ENCODE measurements at places on chromosomes 6 and 20.

GRCh38 chr6:40336296-40336695 is 250.9 kb downstream of the LRFN2 start:
- no peak for DNase-seq

DNA sequence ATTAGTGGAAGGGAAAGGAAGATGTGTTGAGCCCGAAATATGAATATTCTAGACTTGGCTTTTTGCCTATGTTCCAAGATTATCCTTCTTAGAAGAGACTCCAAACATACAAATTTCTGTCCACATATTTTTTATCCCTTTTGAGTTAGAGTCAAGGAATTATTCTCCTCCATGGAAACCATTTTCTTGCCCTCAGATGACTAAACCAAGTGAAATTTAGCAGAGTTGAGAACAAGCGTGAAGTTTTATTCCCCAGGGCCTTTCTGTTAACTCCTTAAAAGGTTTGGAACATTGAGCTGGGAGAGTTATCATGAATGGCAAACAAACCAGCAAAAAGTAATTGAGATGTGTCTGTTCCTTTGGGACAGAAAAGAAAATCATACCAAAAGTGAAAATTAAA is 286.1 kb upstream of the PLCB4 start:
- no peak for DNase-seq

DNA sequence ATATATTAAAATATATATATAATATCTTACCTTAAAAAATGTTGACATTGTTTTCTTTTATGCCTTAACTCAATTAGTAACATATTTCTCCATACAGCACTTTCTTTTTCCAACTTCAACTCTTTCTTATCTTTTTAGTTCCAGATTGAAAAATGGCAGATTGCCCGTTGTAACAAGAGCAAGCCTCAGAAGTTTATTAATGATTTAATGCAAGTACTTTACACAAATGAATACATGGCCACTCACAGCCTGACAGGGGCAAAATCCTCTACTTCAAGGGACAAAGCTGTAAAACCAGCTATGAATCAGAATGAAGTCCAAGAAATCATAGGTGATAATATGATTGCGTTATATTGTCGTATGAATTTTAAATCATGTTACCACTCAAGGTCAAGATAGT is 29.4 kb upstream of the KIAA1586 start:
- DNase-seq: no peak

- DNase-seq: no peak
Measured at GRCh38 chr6:150767571-150768018, 97.9 kb upstream of the MTHFD1L start.

- DNase-seq: no peak
Measured at GRCh38 chr20:61621035-61621730, 369.1 kb downstream of the CDH4 start.

GRCh38 chr6:169907419-169908115 is 156.1 kb downstream of the ERMARD start:
- DNase-seq: no peak

- no peak for DNase-seq
Measured at GRCh38 chr20:50110141-50111047, 2.6 kb downstream of the UBE2V1 start.

GRCh38 chr6:34926655-34927054 is 37.6 kb downstream of the ANKS1A start:
- no peak for DNase-seq

DNA sequence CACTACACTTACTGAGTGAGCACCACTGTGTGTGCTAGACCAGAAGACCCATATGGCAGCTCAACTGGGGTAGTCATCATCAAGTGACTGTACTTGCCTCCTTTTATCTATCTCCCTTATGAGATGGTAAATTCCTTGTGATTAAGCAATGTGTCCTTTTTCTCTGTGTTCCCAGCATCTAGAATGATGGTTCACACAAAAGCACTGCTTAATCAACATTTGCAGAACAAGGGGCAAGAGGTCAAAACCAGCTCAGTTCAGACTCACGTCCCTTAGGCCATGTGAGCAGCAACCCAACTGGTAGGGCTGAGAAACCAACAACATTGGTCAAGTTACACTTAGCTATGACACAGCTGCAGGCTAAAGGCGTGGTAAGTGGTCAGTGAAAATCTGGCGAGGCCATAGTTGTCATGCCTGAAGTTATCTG is 10.0 kb downstream of the TRAM2 start:
- no peak for DNase-seq

DNA sequence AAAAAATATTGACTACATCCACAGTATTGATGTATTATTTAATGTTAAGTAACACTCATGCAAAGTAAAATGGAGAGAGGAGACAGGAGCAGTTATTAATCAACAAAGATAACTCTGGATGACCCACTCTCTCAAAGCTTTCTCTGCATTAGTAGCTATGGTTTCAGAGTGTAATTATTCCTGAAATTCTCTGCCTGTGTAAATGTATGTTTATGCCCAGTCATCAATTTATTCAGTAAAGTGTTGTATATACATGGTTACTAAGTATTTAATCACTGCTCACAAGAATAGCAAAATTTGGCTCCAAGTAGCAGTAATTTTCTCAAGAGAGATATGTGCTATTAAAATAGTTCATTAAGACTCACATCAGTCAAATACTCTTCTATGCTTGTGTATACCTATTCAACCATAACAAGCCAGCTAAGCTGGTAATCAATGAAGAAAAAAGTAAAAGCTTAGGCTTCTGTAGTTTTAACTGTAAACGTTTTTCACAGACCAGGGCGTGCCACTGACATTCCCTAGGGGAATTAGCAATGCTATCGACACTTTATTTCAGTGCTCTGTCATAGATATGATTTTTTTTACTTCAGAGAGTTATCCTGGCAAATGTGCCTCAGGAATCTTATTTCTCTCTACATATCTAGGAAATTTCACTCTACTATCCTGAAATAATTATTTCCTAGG is 54.0 kb upstream of the RAB32 start:
- DNase-seq: no peak

DNA sequence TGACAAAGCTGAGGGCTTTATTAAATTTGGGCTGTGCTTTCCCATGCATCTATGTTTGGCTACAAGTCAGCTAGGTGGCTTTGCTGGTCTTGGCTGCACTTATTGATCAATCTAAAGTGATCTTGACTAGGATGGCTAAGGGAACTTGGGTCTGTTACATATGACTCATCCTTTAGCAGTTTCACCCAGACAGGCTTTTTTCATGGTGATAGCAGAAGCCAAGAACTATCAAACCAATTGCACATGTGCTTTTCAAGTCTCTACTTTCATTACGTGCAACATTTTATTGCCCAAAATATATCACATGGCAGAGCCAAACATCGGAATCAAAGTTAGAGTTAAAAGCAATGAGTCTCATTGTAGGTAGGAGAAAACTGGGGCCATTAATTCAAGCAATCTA is 626.3 kb downstream of the TENT5A start:
- no peak for DNase-seq

DNA sequence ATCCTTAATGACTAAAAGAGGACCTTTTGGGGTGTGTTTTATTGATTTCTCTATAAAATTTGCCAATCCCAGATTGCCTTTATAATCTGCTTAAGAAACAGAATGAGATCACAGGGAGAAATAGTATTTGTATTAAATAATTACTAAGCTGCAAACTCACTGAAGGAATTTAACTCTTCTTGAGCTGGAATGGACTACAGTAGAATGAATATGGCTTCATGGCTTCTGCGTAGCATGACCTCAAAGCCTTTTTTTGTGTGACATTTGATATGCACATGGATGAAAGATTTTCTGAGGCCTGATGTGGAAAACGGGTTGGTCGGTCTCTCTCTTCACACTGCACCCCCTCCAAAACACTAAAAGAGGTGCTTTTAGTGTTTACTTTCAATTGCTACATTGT is 115.9 kb downstream of the QKI start:
- DNase-seq: no peak

- DNase-seq: no peak
Measured at GRCh38 chr20:60365882-60366281, 407.7 kb downstream of the CDH26 start.

- no peak for DNase-seq
Measured at GRCh38 chr6:147509891-147510290, 1.4 kb downstream of the SAMD5 start.

DNA sequence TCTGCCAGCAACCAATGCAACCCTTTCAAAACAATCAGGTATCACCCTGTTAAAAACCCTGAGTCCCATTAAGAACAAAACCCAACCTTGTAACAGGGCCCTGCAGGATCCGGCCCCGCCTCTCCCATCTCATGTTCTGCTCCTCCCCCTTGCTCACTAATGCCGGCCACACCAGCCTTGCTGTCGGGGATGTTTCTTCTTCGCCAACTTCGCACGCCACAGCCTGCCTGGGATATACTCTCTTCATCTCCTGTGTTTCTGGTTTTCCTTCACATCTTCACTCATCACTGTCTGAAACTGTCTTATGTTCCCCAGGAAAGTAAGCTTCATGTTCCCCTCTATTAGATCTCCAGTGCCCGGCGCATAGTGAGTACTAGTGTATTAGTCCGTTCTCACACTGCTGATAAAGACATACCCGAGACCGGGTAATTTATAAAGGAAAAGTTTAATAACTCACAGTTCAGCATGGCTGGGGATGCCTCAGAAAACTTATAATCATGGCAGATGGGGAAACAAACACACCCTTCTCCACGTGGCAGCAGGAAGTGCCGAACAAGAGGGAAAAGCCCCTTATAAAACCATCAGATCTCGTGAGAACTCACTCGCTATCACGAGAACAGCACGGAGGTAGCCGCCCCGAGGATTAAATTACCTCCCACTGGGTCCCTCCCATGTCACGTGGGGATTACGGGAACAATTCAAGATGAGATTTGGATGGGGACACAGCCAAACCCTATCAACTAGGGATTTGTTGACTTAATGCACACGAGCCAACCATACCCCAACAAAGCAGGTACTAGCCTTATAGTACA is 5.1 kb downstream of the TP53RK start:
- peak; percentile 86 for DNase-seq

- no peak for DNase-seq
Measured at GRCh38 chr6:27065183-27065582, 182.3 kb upstream of the PRSS16 start.

DNA sequence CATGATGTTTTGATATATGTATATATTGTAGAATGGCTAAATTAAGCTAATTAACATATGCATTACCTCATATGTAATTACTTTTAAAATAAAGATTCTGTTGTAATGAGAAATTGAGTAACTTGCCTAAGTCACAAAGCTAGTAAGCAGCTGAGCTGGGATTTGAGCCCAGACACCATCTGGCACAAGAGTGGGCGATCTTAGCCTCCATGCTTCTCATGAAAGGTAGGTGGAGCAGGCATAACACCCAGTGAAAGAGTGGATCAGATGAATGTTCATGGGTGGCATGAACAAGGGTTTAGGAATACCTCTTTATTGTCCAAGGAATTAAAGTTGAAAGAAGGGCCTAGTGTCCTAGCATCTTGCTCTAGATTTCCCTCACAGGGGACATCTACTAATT is 365.4 kb downstream of the TFAP2B start:
- no peak for DNase-seq

DNA sequence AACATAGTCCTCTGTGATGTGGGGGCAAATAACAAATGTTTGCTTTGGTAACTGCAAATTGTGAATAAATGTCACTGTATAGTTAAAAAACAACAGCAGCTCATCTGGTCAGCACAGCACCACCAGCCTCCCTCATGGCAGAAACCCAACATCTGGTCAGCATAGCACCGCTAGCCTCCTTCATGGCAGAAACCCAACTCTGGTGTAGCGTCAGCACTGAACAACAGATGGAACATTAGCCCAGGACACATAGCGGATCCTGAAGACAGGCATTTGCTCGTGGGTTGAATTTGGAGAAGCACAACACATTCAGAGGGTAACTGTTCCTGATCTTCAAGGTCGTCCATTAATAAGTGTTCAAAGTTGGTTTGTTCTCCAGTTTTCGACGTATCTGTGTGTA is 265.9 kb downstream of the DLL1 start:
- DNase-seq: peak; percentile 95

GRCh38 chr6:53139841-53140413 is 8.7 kb downstream of the GCM1 start:
- no peak for DNase-seq

GRCh38 chr20:8912096-8912495 is 156.8 kb upstream of the PLCB4 start:
- no peak for DNase-seq

DNA sequence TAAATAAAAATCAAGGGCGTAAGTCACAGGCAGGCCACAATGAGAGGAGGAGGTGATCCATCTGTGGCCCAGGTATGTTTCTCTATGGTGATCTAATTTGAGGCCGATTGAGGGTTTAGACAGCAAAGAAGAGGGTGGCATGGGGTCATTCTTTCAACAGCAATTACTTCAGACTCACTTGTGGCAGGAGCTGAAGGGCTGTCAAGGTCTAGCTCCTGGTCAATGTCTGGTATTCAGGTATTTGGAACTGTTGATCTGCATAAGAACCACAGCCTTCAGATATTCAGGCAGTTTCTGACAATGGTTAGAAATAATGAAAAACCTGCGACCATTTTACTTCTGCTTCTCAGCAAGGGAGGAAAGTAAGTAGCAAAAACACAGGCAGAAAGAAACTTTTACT is 259.6 kb downstream of the FOXC1 start:
- DNase-seq: no peak

DNA sequence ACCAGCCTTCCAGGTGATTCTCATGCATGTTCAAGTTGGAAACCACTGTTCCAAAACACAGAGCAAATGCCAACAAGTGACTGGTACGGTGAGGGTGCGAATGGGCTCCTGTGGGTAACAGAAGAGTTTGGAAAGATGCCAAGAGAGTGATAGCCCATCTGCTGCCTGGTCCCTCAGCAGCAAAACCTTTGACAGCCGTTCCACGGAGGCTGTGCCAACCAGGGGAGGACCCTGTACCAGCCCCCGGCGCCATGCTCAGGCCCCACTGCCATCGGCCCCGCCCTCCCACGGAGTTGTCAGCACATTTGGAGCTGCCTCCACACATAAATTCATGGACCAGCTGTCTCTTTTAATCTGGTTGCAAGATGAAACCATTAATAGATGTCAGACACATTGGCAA is 4.4 kb upstream of the PTPRT start:
- no peak for DNase-seq

GRCh38 chr20:49030954-49031619 is 15.0 kb upstream of the CSE1L start:
- DNase-seq: no peak

DNA sequence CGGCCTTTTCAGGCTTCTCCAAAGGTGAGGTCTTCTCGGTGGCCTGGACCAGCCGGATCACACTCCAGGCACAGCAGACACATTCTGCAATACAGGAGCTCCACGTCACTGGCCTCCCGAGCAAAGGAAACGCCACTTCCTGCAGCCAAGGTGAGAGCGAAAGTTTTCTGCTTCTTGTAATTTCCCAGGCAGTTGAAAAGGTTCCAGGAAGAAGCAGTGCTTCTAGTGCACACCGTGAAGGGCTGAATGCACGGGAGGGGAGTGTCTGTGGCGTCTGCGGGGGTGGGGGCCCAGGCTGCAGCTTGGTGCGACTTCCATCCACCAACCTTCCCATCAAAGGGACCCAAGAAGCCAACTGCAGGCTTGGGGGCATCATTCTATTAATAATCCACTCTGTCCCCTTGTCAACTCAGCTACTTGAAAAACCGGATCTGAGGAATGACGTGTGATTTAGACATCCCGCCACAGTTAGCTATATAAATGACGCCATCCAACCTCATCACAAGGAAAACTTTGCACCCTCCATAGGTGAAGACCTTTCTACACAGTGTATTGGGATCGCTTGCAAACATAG is 61.1 kb downstream of the NFATC2 start:
- no peak for DNase-seq

Measured in NCI-H2029 treated with DMSO at 0.1 percent for 48 hours (cell line).